Frontal cortex (tissue), 4 donors: ENCODE measurements at places on chromosomes 11 and 22. TPM values are rescaled to one million over a fixed set of nuclear protein-coding genes. Genes with fewer than 3 reads are reported as not detected.

The OR2AG2 gene
- total RNA-seq = 0.41 TPM

The APOL6 gene
- 0.82 TPM for total RNA-seq

- no peak for DNase-seq
Observed at GRCh38 chr22:45597460-45598192, 74.0 kb upstream of the ATXN10 start.

The TYMP gene
- 1.6 TPM for total RNA-seq

The CHST1 gene
- total RNA-seq = 10.6 TPM

The KRTAP5-2 gene
- not detected for total RNA-seq

The SCN3B gene
- 48.9 TPM for total RNA-seq

DNA sequence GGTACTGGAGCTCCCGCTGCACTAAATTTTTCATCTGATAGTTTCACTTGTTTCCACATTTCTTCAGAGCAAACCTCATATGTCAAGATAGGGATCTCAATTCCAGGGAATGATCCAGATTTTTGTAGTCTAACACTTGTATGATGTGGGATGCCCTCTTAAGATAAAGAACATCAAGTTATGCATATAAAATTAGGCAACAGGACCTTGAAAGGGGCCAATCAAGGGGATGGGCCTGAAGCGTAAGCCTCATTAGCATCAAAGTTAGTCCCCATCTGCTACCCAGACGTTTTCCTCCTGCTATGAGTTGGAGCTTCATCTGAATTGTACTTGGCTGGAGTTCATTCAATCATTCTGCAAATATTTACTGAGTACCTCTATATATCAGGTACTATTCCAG, 17.5 kb downstream of the PDGFD start:
- no peak for DNase-seq

- DNase-seq = no peak
Observed at GRCh38 chr11:91771961-91772360, 452.7 kb upstream of the FAT3 start.

- no peak for DNase-seq
Observed at GRCh38 chr11:88202498-88202897, 27.3 kb upstream of the RAB38 start.

- no peak for DNase-seq
Observed at GRCh38 chr11:60242740-60243239, at the start of gene MS4A4E. TSS of gene MS4A4E (minus strand) at chr11:60243137. CDS start at chr11:60230055, 13,082 bp downstream.

The INPP5J gene
- 2.0 TPM for total RNA-seq

The RAD9A gene
- total RNA-seq = 11.8 TPM

- no peak for DNase-seq
Observed at GRCh38 chr11:27642954-27643353, 57.3 kb downstream of the BDNF start.

- DNase-seq = no peak
Observed at GRCh38 chr11:111450480-111451320, 61.5 kb downstream of the BTG4 start.

- DNase-seq = no peak
Observed at GRCh38 chr11:1542267-1542666, 29.8 kb downstream of the DUSP8 start.

The MMP3 gene
- not detected for total RNA-seq

DNA sequence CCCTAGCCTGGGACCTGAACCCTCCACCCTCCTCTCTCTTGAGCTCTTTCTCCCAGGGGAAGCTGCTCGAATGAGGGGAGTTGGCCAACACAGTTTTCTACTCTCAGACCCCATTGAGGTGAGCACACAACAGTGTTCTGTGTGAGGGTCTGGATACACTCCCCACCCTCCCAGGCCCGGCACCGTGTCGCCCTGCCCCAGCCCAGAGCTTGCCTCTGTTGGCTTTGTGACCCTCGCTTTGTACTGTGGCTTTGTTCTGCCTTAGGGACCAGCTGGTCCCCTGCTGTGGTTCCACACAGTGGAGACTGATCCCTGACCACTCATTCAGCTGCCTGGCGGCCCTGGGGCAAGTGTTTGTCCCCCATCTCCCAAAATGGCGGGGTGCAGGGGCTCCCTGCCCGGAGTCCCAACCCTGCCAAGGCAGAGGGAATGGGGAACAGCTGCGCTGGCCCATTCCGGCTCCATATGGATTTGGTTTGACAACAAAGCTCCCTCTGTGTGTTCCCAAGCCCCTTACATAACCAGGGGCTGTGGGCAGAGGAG, 8.3 kb downstream of the ST3GAL4 start:
- DNase-seq = no peak

The DERL3 gene
- total RNA-seq = 0.82 TPM

The GGT5 gene
- total RNA-seq = 0.41 TPM

DNA sequence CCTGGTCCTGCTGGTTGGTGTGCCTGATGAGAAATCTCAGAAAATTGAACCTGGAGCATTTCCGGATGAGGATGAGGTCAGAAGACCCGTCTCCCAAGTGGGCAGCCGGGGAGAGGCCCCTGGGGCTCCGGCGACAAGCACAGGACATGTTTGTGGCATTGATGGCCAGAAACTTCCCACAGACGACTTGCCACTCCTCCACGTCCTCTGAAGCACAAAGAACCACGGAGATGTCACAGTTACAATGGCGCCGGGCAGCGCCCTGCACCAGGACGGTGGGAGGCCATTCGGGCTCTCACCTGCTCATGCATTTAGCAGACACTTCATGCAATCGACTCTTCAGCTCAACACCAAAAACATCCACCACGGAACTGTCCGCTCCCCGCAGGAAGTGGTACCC, 46.5 kb downstream of the CERK start:
- no peak for DNase-seq

- no peak for DNase-seq
Observed at GRCh38 chr22:31872209-31872608, 72.1 kb upstream of the YWHAH start.

The GLYAT gene
- not detected for total RNA-seq

The TSPAN18 gene
- total RNA-seq = 13.9 TPM

- no peak for DNase-seq
Observed at GRCh38 chr11:122617297-122617696, 38.2 kb upstream of the UBASH3B start.

DNA sequence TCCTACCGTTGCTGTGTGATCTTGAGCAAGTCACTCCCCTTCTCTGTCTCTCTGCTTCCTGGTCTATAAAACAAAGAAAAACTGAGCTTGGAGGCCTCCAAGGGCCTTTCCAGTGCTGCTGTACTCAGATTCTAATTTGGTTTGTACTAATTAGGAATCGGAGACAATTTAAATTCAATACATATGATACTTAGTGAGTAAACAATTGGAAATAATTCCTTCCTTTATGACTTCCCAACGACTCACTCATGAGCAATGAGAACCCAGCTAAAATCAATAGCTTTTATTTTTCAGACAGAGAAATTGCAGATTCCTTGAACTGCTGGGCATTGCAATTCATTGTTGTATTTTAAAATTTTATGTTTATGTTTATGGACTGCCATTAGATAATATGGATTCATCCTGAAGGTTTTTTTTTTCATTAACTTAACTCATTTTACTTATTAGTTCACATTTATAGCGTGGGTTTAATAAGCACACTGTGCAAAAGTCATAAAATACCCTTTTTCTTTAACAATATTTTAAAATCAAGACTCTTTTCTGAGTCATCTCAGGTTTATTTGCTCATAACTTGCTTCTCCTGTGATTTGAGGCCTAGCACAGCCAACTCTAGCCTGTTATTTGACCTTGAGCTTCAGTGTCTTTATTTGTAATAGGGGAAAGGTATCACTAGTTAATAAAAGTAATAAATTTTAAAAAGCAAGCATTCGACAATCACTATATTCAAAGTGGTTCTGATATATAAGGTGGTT, 95.8 kb downstream of the TP53I11 start:
- DNase-seq = no peak

- no peak for DNase-seq
Observed at GRCh38 chr11:70713086-70713835, 314.9 kb downstream of the CTTN start.

DNA sequence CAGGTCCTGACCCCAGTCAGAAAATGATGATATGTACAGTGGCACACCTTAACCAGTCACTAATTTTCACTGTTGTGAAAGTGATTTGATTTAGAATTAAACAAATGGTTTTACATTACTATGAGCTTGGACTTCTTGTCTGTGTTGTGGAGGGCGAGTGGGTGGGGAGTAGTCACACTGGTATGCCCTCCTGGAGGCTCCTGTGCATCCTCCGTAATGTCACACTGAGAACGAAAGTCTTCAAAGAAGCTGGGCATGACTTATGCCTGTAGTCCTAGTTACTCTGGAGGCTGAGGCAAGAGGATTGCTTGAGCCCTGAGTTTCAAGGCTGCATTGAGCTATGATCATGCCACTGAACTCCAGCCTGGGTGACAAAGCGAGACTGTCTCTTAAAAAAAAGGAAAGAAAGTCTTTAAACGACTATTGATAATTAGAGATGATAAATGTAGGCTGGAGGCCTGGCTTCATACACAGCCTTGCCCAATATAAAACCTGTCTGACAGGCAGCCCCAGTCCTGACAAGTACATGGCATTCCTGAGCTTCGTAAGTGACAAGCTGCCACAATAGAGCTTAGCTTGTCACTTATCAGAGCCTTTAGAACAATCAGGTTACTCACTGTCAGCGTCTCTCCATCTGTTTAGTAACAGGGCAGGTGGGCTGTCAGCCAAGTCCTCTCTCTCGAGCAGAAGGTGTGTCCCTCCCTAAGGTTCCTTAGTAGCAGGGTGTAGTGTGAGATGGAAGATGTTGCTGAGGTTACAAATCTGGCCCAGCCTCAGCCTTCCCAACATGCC, 5.0 kb upstream of the LIMK2 start:
- no peak for DNase-seq

The RAC2 gene
- under 0.01 TPM for total RNA-seq

- DNase-seq = peak; percentile 95
Observed at GRCh38 chr11:118956094-118956846, at the start of gene UPK2. TSS of gene UPK2 (plus strand) at chr11:118956298. CDS start at chr11:118956351, 53 bp downstream.

GRCh38 chr11:129427376-129427775, 51.7 kb downstream of the BARX2 start:
- DNase-seq = no peak

The GPHA2 gene
- not detected for total RNA-seq

The MUC2 gene
- not detected for total RNA-seq

The OR4C13 gene
- total RNA-seq = not detected

DNA sequence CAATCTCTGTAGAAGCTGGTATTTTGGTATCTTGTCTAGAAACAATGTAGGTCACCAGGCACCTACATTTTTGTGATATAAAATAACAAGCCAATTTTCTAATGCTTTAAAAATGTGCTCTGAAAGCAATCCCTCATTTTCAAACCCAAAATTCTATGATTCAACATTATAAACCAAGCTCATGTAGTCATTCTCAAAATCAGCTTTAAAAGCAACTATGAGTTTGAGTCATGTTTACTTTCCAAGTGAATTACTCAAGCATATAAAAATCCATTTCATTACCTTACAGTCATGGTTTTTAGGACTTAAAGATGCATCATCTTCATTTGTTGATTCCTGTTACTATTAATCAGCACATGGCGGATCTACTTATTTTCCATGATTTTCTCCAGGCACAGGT, 216.4 kb downstream of the GRM5 start:
- DNase-seq = no peak

The DRD2 gene
- total RNA-seq = 1.6 TPM

The LUZP2 gene
- total RNA-seq = 42.0 TPM

- no peak for DNase-seq
Observed at GRCh38 chr11:84552791-84553190, 1074.4 kb downstream of the DLG2 start.

- no peak for DNase-seq
Observed at GRCh38 chr11:23919455-23919854, 577.4 kb upstream of the LUZP2 start.

The NEFH gene
- 0.41 TPM for total RNA-seq

The CASP1 gene
- 2.9 TPM for total RNA-seq

The HEPACAM gene
- total RNA-seq = 6.9 TPM

DNA sequence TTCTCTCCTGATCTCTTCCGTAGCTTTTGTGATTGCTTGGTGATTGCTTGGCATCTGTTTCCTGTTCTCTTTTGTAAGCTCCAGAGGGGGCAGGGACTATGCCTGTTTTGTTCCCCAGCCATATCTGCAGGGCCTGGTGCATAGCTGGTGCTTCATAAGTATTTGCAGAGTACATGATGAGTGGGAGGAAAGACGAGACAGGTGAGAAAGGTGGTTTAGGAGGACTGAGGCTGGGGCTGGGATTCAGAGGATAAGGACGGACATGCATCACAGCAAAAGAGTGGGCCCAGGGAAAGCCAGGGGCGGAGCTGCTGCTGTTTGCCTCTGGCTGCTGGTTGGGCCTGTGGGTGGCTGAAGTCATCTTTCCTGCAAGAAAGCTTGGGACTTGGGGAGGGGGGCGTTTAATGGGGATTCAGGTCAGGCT, 62.4 kb downstream of the DSCAML1 start:
- DNase-seq = no peak

DNA sequence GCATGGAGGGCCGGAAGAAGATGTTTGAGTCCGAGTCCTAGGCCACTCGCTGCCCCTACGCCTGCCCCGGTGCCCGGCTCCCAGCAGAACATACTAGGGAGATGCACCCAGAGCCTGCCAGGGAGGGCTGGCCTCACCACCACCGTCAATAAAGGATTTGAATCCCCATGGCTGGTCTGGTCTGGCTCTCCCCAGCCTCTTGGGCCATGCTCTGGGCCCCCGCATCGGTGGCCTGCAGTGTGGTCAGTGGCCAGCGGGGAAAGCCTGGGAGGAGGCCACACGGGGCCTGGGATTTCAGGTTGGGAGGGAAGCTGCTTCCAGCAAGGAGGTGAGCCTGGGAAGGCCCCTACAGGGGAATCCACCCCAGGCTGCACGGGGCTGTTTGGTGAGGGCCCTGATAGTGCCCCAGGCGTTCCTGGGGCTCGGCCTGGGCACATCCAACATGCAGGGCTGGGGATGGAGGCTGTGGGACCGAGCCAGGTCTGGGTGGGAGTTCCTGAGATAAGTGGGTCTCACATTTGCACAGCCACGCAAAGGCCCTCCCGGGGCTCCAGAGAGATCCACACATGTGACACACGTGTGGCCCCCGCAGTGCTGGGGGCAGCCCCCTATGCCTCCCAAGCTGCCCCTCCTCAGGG, 2.8 kb downstream of the TNNI2 start:
- DNase-seq = no peak

The TRIM34 gene
- 1.6 TPM for total RNA-seq

The C11orf87 gene
- total RNA-seq = 34.2 TPM

The ASRGL1 gene
- total RNA-seq = 33.4 TPM

- DNase-seq = no peak
Observed at GRCh38 chr11:46519351-46519750, 74.5 kb downstream of the AMBRA1 start.

The CEP126 gene
- total RNA-seq = 10.6 TPM

GRCh38 chr22:30968924-30969531, at the start of gene TUG1:
TSS of gene TUG1 (plus strand) at chr22:30969265.
- DNase-seq = peak; percentile 99
